CD14-positive monocyte (primary cell): ENCODE measurements at places on chromosomes 11 and 22.

DNA sequence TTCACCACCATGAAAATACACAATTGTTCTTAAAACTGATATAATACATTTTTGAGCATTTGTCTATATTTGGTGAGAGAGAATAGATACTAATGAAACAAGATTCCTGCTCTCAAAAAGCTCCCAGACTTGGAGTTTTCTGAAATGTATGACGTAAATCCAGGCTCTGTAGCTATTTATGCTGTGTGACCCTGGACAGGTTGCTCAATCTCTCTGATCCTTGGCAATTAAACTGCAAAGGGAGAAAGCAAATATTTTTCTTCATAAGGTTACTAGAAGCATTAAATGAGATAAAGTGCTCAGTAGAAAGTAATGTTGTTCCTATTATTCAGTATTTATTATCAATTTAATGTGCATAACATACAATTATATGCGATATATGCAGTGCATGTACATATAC lies 42.5 kb downstream of the SVIP start:
- no peak for DNase-seq

DNA sequence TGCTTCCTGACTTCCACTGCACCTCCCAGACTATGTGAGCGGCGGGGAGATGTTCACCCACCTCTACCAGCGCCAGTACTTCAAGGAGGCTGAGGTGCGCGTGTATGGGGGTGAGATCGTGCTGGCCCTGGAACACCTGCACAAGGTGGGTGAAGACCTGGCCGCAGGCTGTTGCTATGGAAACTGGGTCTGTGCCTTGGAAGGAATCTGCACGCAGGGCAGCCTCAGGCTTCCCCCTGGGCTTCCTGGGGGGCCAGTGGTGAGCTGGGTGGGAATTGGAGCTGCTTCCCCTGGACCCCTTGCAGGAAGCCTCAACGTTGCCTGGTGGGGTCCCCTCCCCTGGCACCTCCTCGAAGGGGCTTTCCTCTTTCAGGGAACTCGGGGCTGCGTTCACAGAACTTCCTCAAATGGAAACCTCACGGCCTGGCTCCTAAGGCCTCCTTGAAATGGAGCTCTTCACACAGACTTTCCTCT lies 1.5 kb downstream of the RPS6KA4 start:
- peak; percentile 78 for DNase-seq

DNA sequence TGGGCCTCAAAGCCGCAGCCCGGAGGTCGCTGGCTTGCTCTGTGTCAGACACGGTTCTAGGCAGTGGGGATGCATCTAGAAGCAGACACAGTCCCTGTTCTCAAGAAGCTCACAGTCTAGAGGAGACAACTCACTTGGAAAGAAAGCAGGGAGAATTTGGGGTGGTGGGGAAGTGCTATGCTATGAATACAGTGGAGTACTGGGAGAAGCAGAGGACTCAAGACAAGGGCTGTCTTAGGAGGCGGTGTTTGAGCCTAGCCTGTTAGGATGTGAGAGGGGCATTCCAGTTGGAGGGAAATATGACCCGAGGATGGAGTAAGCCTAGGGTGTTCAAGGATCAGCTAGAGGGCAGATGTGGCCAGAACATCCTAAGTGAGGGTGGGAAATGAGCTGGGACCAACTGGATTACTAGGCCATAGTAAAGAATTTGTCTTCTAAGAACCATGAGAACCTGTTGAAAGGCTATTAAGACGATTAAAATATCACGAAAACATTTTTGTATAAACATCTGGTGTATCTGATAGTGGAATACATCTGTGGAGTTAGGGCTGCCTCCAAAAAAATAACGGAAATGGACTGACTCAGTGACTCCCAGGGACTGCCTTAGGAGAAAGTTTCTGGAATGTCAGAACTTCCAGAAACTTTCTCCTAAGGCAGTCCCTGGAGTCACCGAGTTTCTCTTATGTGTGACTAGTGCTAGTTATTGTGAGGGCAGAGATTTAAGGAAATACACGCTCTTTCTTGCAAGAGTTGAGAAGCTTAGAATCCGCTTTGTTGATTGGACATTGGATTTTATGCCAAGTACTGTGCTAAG lies 1.1 kb upstream of the PITPNB start:
- DNase-seq = peak; percentile 1

DNA sequence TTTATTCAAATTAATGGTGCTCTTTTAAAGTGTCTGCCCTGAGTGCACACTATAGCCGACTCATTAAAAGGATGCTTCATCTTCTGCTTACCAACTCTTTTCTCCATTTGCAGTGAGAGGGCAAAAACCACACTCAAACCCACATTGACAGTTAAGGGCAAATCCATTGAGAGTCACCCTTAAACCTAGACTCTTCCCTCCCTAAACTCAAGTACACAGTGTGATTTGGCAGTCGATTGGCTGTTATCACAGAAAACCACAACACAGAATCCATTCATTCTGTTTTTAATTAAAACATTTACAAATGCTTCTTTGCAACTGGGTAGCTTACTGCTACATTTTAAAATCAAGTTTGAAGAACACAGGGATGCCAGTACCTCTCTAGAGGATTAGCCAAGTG lies 120.0 kb downstream of the CADM1 start:
- no peak for DNase-seq

GRCh38 chr11:469684-470560 lies 19.8 kb downstream of the PTDSS2 start:
- DNase-seq = no peak

GRCh38 chr11:45964911-45965389 lies 42.5 kb downstream of the LARGE2 start:
- peak; percentile 62 for DNase-seq

GRCh38 chr11:129853518-129854231 lies 38.0 kb downstream of the TMEM45B start:
- DNase-seq = no peak

- no peak for DNase-seq
Measured at GRCh38 chr11:34755671-34756070, 134.8 kb downstream of the EHF start.

DNA sequence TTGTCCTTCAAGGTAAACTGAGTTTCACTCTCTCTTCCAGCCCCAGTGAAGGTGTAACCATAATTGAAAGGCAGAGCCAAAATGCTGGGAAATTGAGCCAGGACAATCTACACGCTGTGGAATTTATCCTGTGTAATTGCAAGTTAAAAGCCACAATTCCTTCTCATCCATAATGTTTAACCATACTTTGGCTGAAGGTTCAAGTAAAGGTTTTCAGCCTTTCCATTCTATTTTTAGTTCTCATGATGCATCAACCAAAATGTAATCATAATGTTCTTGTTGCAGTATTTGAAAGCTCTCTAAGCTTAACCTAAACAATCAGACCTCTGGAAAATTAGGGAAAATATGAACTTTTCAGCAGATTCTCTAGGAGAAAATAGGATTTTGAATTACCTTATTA lies 14.0 kb upstream of the ARHGAP42 start:
- DNase-seq = no peak

DNA sequence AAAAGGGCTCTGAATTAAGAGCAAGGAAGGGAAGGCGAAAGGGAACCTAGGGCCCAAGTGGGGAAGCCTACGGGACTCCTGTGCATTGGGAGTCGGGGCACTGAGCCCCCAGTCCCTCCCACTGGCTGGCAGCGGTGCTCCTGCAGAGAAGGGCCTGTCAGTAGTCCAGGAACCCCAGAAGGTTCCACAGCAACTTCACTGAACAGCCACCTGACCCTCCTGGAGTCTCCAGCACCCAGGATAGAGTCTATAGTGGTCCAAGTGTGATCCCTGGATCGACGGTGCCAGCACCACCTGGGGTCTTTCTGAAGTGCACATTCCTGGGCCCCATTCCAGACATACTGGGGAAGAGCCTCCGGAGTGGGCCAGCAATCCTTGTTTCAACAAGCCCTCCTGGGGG lies 100.0 kb upstream of the B3GAT1 start:
- no peak for DNase-seq

GRCh38 chr11:131737357-131737756 lies 366.9 kb downstream of the NTM start:
- no peak for DNase-seq

DNA sequence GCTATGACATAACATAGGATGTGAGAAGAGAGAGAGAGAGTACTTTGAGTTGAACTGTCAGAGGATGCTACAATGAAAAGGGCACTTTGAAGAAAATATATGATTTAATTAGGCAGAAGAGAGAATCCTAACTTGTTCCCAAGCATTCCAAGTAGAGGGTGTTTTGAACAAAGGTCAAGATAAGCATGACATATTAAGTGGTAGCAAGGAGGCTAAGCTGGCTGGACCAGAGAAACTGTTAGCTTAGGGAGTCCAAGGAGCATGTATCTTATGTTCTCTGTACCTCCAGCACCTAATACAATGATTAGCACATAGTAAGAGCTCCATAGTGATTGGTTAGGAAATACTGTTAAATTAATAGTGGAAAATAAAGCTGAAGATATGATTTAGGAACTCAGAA lies 479.6 kb downstream of the TMEM135 start:
- no peak for DNase-seq

GRCh38 chr11:20008190-20008870 lies 151.9 kb downstream of the DBX1 start:
- no peak for DNase-seq

GRCh38 chr11:45609902-45610301 lies 55.5 kb downstream of the CHST1 start:
- no peak for DNase-seq

DNA sequence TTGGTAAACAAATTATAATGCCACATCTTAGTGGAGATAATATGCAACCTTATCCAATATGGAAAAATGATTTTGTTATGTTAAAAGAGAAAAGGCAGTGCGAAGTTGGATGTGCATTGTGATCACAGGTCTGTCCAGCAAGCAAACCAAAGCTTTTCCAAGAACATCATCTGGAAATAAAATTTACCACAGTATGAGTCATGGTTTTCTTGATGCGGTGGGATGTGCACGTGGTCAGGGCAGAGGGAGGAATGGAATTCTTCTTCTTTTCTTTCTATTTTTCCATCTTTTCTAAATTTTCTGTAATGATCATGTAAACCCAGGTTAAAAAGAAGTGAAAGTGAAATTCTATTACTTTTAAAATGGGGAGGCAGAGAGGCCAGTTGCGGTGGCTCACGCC lies 169.8 kb downstream of the C11orf91 start:
- DNase-seq = no peak

DNA sequence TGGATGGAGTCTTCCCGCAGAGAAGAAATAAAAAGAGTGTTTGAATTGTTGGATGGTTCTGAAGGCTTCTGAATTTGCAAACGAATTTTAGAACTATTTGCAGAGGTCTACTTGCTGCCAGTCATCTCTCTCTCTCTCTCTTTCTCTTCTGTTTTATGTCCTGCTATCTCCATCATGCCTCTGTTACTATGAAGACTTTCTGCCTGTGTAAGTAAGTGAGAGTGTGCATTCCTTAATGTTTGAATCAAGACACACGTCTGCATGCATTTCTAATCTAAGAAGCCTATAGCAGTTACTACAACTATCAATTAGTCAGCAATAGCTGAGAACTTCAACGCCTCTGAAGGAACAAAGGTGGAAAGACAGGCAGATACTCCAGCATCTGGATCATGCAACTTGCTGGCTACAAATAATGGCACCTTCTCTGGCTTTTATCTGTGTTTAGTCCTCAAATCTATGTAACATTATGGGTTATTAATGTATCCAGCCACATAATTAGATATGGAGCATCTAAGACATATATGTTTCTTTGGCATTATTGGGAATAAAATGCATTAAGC lies 191.5 kb upstream of the BLID start:
- no peak for DNase-seq

- DNase-seq = no peak
Measured at GRCh38 chr11:74773476-74773875, 24.8 kb downstream of the RNF169 start.

DNA sequence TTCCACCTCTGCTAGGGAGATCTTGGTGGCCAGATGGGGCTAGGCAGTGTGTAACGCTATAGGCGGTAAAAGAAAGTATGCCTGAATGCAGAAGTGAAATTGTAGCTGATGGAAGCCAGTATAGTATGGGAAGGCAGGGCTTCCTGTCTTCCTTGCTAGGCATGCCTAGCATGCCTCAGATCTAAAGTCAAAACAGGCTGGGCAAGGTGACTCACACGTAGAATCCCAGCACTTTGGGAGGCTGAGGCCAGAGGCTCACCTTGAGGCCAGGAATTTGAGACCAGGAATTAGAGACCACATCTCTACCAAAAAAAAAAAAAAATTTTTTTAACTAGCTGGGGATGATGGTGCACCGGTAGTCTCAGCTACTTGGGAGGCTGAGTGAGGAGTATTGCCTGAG lies 281.7 kb upstream of the MTNR1B start:
- no peak for DNase-seq
